ENCODE measurements at places on chromosomes 6 and 20. TPM values are rescaled to one million over a fixed set of nuclear protein-coding genes. Genes with fewer than 3 reads are reported as not detected.

The PGC gene
- not detected for total RNA-seq

The MEA1 gene
- total RNA-seq, result 50.9 TPM

The MCM8 gene
- 8.3 TPM for total RNA-seq

The ENPP4 gene
- 2.4 TPM for total RNA-seq

The ELOVL4 gene
- total RNA-seq, result 0.94 TPM

The SLC17A9 gene
- total RNA-seq, result 13.8 TPM
